NCI-H2171 (cell line): ENCODE measurements at places on chromosomes 5 and 9.

DNA sequence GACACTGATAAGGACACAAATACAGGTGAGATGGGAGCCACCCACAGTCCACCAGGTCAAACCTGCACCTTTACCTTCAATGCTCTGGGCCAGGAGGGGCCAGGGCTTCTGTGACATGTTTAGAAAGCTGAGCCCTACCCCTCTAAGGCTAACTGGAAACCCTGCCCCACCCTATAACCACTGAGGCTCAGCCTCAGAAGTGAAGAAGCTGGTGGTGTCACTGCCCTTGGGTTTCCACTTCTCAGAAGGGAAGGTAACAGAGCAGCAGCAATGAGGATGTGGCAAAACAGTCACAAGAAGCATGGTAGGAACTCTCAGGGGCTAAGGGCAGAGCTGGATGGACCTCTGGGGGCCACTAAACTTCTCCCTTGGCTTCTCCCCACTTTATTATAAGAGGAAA lies 6.0 kb downstream of the PDGFRB start:
- DNase-seq = no peak

DNA sequence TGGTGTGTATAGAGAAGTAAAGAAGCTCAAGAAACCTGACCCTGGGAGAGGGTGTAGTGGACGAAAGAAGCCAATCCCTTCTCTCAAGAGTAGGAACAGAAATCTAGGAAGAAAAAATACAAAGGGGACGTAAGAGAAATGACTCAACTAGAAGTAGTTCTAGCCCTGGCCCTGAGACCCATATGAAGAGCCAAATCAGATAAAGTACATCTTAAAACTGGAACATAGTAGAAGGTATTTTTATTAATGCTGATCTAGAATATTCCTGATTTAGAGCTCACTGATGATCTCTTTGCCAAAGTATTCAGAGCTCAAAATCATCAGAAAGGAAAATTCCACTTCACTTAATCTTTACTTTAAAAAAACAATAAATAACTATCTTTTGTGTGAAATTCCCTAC lies 184.8 kb downstream of the MLLT3 start:
- DNase-seq = no peak

GRCh38 chr9:106314476-106314875 lies 548.5 kb upstream of the ZNF462 start:
- no peak for DNase-seq

DNA sequence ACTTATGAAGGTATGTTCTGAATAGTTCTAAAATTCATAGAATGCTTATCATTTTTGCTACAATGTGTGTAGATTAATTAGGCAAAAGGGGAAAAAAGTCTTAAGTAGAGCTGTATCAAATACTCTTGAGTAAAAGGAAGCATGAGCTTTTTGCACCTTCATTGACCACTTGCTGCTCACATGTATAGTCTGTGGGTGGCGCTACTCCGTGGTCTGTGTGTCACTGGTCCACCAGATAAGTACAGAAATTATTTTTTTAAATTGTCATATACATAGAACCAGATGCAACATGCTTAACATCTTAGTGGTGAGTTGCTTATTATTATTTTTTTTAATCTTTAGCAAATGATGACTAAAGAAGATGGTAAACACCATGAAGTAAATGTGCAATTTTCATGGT lies 130.2 kb downstream of the MAN2A1 start:
- no peak for DNase-seq

GRCh38 chr5:79070350-79070667 lies 742 bp downstream of the BHMT2 start:
- no peak for DNase-seq

GRCh38 chr5:171595801-171596231 lies 176.4 kb downstream of the FGF18 start:
- no peak for DNase-seq
